ENCODE measurements at places on chromosomes 12 and 14.

DNA sequence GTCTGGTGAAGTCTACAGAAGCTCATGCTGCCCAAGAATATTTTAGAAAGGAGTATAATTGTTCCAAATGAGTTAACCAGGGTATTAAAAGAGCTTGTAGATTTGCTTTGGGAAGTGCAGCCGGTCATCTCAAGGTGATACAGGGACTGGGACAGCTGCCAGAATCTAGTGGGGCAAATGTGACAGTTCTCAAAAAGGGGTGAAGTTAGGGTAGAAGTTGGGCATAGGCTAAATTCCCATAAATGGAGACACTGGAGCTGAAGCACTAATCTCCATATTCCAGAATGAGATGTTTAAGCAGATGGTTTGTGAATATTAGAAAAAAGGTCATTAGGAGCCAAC lies 94.7 kb downstream of the ANO6 start:
- no peak overlapping the region for H3K4me3 ChIP-seq
- DNase-seq: no peak
- peaks cover 3% of the 10 kb centered on the region for H3K36me3 ChIP-seq
- no peak overlapping the region for H3K27ac ChIP-seq

DNA sequence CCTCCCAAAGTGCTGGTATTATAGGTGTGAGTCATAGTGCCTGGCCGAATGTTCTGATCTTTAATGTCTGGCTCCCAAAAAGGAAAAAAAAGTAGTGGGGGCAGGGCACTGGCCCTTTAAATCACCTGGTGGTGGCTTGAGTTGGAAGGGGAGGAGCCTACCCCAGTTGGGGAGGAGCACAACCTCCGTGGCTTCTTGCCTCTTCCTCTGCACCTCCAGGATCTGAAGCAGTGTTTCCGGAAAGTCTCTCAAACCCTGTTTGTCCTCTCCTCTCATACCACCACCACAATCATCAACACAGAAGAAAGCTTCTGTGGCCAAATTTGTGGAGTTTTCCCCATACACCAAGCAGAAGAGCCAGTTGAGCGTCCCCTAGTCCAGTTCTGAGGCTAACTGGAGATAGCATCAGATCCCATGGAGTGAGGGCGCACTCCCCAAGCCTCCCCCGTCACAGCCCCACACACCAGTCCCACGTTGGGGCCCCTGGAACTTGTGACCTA lies 24.3 kb upstream of the RCOR1 start:
- H3K27ac ChIP-seq: peak overlapping the region; percentile 85
- H3K4me1 ChIP-seq: peaks cover 14% of the 10 kb centered on the region
- peak; percentile 17 for DNase-seq
- peaks cover 5% of the 10 kb centered on the region for H3K27me3 ChIP-seq
- H3K4me3 ChIP-seq: peak overlapping the region; percentile 60

DNA sequence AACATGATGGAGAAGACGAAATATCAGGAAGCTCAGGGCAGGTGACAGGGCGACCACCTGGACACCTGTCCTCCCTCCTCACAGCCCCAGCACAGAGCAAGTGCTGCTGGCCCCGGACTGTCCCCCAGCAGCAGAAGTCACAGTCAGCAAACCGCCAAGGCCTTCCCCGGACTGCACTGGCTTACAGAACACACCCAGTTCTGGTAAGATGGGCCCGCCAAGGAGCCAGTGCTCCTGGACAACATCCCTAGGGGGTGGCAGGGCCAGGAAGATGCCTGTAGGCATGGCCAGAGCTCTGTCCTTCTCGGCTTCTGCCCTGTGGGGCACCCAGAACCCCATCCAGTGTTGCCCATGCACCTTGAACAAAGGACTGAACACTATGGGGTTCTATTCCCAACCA lies 77.9 kb downstream of the BCL11B start:
- DNase-seq: no peak
- H3K27me3 ChIP-seq: peaks cover 7% of the 10 kb centered on the region
- no peak overlapping the region for H3K4me3 ChIP-seq
- no peaks in the 10 kb centered on the region for H3K36me3 ChIP-seq
- H3K27ac ChIP-seq: no peak overlapping the region

DNA sequence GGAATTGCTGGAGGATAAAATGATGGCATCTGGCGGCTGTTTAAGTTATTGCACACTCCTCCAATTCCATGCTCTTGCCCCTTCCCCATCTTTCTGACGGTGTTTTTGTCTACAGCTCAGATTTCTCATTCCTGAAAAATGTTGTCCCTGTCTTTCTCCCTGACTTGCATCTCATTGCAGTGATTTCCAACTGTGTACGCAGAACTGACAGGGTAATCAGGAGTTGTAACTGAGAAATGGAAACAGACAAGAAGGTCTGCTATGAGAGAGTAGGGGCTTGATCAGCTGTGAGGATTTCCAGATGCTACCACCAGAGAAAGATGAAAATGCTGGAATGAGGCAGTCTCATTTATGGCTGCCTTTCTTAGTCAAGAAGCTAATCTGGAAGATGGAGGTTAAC lies 1.3 kb downstream of the ERP27 start:
- peaks cover 15% of the 10 kb centered on the region for H3K36me3 ChIP-seq
- H3K27me3 ChIP-seq: peaks cover 8% of the 10 kb centered on the region
- peaks cover 8% of the 10 kb centered on the region for H3K4me1 ChIP-seq
- no peak for DNase-seq
- no peak overlapping the region for H3K4me3 ChIP-seq

GRCh38 chr12:31647086-31647491 lies 12.4 kb upstream of the ETFBKMT start:
- no peak for DNase-seq
- H3K4me3 ChIP-seq: no peak overlapping the region
- H3K36me3 ChIP-seq: no peaks in the 10 kb centered on the region
- H3K27ac ChIP-seq: no peak overlapping the region

Measured in immature natural killer cell (primary cell).